Stimulated activated CD4-positive, alpha-beta T cell treated with anti-CD3 and anti-CD28 coated beads, Interleukin-1b, Interleukin-23, amount 100 ng/mL, for 48 hours (primary cell): ENCODE measurements at places on chromosomes 6 and 20.
A peak's percentile ranks its signal among the peaks of the same experiment; 100 is the strongest.

DNA sequence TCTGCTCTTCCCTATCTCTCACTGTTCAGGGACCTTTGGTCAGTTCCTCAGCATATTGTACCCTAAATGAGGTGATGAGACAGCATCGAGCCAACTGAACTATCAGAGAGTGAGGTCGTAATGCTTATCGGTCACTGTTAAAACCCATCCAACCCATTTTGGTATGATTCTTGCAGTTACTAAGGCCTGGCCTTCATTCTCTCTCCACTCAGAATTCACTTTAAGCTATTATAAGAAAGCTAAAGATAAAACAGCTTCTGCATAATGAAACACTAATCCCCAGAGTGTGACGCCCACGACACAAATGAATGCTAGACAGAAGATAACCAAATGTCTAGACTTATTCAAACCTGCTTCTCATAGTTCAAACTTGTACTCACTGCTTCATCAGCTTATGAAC lies 175.8 kb downstream of the GMPR start:
- DNase-seq: peak; percentile 46

- DNase-seq: no peak
These were observed 19.3 kb downstream of the CYP24A1 start for GRCh38 chr20:54154439-54154838.

- DNase-seq: no peak
These were observed 112.0 kb downstream of the CDK19 start for GRCh38 chr6:110703010-110703905.

- no peak for DNase-seq
These were observed 8.0 kb downstream of the PEDS1 start for GRCh38 chr20:50145566-50145965.

DNA sequence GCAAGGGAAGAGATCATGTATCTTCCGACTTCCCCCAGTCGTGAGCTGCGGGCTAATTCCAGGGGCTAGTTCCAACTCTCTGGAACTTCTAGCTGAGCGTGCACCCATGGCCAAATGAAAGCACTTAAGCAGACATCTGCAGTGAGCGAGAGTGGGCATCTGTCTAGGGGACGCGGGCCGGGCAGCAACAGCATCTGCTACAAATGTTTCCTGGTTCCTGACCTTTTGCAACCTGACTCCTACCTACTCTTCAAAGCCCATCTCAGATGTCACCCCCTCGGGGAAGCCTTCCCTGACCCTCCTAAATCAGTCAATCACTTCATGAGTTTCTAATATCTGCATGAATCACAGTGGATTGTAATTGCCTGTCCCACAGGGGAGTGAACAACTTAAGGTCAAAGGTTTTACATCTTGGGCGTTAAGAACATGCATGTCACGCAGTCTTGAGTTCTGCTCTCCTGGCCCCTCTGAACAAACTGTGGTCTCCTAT lies 141.9 kb downstream of the CEBPB start:
- no peak for DNase-seq
